ENCODE measurements at places on chromosomes 7 and 10. TPM values are rescaled to one million over a fixed set of nuclear protein-coding genes. Genes with fewer than 3 reads are reported as not detected.

Gene WNT2
- total RNA-seq = 0.57 TPM

Gene CNPY1
- total RNA-seq = not detected

Gene POLR2J2
- 3.4 TPM for total RNA-seq

Gene UNCX
- not detected for total RNA-seq

Gene GNA12
- 40.4 TPM for total RNA-seq

Gene ASAH2B
- 4.8 TPM for total RNA-seq

Gene MBL2
- total RNA-seq = not detected

Gene GPR15LG
- total RNA-seq = not detected
